ENCODE measurements at places on chromosomes 3 and 15.

- DNase-seq, result no peak
Measured at GRCh38 chr3:62615258-62615849, 242.0 kb upstream of the FEZF2 start.

DNA sequence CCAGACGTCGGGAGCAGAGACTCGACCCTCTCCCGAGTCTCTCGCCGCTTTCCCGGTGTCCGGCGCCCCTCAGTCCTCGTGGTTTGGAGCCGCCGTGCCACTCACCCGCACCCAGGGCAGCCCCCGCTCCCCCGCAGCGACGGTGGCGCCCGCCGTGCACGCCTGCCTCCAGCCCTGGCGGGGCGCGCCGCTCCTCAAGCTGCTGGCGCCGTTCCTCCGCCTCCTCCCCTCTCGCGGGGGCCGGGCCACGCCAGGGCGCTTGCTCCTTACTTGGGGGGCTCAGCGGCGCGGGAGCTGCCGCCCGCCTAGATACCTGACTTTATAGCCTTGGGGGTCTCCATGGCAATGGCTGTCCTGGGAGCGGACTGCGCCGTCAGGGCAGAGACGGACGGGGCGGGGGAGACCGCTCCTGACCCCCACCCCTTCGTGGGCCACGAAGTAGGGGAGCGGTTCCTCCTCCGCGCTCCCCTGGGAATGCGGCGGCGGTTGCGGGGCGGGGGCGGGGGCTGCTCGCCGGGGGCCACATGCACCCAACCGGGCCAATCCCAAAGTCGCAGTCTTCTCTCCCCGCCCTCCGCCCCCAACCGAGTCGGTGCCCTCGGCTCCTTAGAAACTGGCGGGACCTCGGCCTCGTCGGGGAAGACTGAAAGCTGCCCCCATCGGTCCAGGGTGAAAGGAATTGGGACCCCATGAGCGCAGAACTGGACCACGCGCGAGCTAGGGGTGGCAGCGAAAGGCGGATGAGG lies at the start of gene ANKRD63:
Gene ANKRD63 (minus strand): TSS at position 196 of the 746 bp plus-strand sequence. CDS start 478 bp downstream, outside the sequence.
- DNase-seq, result peak; percentile 16

GRCh38 chr3:38138349-38139190 lies at the start of gene MYD88:
MYD88 (plus strand) TSS chr3:38138661; CDS start chr3:38138701, 40 bp downstream.
- DNase-seq, result peak; percentile 78

DNA sequence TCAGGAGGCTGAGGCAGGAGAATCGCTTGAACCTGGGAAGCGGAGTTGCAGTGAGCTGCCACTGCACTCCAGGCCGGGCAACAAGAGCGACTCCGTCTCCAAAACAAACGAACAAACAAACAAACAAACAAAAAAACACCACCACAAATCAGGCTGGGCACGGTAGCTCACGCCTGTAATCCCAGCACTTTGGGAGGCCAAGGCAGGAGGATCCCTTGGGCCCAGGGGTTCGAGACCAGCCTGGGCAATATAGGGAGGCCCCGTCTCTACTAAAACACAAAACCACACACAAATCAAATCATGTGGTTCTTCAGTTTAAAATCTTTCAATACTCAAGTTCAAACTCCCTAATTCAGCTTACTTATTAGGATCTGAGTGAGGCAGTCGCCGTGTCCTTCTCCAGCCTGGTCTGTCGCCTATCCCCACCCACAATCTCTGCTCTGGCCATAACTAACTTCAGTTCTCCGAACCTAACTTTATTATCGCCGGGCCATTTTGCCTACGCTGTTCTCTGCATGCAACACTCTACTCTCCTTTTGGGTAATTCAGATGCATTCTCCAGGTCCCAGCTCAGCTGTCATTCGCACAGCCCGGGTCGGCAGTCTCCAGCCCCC lies 660 bp upstream of the RTF1 start:
- DNase-seq, result no peak

DNA sequence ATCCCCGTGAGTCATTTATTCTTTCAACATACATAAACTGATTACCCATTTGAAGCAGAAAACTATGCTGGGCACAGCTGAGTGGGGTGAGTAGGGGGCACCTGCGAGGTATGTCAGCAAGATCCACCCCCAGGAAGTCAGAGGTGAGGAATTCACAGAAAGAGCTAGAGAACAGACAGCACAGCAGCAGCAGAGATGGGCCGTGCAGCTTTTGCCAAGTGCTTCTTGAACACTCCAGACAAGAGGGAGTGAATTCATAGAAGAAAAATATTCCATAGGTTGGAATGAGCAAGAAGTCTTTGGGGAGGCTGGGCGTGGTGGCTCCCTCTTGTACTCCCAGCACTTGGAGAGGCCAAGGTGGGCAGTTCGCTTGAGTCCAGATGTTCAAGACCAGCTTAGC lies 9.4 kb upstream of the ADCY5 start:
- no peak for DNase-seq

GRCh38 chr15:99921101-99921500 lies 187.9 kb upstream of the LYSMD4 start:
- no peak for DNase-seq

- DNase-seq, result no peak
Measured at GRCh38 chr3:149419816-149420215, 42.4 kb upstream of the TM4SF1 start.

DNA sequence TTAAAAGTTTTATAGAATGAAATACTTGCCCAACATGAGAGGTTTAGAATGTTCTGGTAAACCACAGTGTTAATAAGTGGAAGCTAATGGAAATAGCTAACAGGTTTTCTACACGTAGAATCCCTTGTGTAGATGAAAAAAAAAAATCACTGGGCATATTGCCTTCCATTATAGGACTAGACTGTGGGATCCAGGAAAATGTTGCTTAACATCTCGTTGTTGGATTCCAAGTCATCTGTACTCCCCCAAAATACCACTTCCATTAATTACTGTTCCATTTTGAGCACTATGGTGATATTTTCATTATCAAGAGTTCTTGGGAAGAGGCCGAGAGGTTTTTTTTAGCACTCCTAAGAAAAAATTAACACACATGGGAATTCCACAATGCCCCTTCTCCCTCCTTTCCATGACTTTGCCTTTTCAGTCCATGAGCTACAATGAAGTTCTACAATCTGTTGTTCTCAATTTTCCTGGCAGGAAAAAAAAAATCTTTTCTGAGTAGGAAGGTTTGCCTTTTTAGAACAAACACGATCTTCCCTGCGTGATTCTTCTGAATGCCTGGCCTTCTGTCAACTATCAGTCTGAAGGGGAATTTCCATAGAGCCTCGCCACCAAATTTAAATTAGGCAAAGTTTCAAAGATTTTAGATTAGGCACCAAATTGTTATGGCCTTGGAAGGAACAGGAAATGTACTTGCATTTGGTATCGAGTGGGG lies 74.4 kb upstream of the CTDSPL start:
- DNase-seq, result no peak

- DNase-seq, result no peak
Measured at GRCh38 chr3:121096953-121097352, 188.9 kb downstream of the STXBP5L start.

DNA sequence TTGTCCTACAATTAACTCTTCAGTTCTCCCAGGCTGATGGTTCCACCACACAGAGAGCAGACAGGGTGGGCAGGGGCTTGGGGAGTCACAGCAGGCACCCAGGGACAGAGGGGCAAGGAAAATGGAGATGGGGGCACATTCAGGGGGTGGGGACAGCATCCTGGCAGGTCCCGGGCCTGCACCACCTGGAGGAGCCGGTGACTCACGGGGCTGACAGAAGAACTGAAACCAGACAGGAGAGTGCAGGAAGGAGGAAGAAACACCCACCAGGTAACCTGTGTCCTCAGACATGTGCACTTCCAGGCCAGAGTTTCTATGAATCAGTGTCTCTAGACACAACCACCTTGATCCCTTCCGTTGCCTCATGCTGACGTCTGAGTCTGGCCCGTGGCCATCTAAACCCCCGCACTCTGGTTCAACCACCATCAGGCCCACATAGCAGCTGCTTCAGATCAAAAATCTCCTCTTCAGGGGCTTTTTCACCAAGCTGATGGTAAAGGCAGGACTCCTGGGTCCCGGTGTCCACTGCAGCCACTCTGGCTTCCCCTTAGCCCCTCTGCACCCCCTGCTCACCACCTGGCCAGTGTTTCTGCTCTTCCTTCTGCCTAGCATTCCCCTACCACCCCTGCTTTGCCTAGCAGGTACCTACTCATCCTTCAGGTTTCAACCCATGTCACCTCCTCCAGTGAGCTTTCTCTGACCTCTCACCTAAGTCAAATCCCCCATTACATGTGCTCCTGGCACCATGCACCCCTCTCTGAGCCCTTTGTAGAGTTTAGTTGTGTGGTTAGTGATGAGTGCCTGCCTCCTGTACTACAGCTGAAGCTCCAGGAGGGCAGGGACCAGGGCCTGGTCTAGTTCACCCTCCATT lies 16.5 kb upstream of the CYP11A1 start:
- DNase-seq, result no peak

DNA sequence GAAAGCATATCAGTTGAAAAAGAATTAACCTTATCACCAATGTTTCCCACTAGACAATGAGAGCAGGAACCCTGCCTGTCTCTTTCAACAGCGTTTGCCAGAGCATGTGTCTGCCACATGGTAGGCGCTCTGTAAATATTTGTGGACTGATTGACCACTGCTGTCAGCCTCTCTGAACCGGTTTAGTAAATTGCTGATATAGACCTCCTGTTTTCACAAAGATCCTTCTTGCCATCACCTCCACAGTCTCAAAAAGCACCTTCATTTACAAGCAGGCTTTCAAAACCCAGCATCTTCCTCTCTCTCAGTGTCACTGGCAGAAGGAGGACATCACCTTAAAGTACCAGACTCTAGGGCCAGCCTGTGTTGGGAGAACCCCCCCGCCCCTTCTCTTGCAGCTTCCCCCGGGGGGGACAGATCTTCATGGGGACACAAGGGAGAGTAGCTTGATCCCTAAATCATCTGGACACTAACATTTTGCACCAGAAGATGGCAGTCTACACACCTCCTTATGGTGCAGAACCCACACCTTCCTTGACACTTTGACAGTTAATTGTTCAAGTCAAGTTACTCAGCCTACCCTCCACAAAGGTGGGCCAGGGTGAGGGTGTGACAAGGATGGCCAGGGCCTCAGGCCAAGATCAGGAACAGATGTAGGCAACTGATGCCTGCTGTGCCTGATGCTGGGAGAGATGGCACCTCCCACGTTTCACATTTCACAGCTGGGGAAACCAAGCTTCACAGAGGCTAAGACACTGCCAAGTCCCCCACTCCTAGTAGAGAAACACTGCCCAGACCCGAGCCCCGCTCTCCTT lies 37.8 kb upstream of the USP3 start:
- peak; percentile 63 for DNase-seq

GRCh38 chr3:180036092-180036670 lies 556 bp downstream of the PEX5L start:
- no peak for DNase-seq

DNA sequence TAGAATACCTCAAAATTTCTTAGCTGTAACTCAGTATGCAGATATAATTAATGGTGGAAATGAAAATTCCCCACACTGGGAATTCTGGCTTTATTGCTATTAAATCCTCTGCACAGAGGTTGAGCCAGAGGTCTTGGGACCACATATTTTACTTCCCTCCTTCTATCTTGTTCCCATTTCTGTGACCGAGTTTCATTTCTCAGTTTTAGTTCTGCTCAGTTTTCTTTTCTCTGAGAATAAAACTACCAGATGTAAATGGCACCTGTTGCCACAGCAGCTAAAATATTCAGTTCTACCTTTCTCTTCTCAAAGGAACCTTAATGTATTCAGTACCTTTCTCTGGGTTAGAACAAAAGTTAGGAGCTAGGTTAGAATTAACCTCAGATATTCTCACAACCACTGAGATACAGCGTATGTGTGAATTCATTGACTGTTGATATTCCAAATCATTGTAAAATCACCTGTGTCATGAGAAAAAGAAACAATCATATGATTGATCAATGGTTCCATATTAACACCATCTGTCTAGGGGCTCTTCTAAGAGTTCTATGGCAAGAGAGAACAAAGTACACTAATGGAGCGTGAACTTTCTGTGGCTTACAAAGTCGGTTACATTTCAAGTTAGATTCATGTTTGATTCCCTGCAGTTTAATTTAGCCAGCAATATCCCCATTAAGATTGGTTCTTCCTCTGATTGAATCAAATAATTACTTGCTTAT lies 374.1 kb downstream of the EFHB start:
- peak; percentile 11 for DNase-seq

GRCh38 chr15:93179072-93179471 lies 90.1 kb upstream of the RGMA start:
- DNase-seq, result no peak

DNA sequence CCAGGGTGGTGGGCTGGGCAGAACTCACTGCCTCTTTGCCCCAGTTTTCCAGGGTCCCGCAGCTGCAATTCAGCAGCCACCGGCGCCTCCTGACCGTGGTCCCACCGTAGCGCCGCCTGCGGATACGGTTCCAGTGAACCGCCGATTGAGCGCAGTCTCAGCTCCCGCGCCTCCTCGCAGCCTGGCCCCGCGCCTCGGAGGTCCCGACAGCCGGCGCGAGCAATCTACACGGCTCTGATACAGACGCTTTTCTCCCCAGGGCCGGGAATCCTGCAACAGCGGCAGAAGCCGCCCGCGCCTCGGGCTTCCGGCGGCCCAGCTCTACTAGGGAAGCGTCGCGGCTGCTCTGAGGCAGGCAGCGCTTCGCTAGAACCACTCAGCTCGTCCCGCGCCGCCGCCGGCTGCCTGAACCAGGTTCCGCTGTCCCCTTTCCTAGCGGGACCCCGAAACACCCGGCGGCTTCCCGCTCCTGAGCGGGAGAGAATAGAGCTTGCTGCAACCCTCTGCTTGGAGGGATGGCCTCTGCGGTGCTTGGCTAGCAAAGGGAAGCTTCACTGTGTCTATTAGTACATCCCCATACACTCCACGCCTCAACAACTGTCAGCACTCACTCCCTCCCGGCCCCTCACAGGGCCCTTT lies 3.1 kb downstream of the FOXL2NB start:
- peak; percentile 52 for DNase-seq

DNA sequence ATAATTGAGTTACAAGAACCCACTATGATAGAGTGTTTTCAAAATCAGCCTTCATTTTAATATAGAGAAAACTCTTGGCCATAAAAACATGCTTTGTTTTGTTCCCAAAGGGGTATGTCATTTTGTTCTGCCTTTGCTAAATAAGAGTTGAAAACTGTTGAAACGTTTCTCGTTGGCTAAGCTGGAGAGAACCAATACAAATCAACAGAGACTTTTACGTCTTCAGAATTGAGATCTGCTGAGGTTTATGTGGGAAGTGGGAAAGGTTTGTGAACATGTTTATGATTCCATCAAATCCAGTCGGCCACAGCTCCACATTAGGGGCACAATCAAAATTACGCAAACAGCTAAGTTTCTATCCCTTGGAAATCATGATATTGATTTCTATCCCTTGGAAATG lies 102.0 kb downstream of the IGF2BP2 start:
- no peak for DNase-seq

DNA sequence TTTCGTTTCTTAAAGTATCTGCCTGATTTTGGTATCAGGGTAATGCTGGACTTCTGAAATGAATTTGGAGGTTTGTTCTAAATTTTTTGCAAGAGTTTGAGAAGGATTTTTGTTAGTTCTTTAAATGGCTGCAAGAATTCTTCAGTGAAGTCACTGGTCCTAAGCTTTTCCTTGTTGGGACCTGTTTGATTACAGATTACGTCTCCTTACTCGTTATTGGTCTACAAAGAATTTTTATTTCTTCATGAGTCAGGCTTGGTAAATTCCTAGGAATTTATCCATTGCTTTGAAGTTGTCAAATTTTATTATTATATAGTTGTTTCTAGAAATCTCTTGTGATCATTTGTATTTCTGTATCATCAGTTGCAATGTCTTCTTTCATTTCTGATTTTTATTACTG lies 196.0 kb downstream of the DPH6 start:
- no peak for DNase-seq

- no peak for DNase-seq
Measured at GRCh38 chr3:18189282-18190050, 235.7 kb downstream of the SATB1 start.

- DNase-seq, result no peak
Measured at GRCh38 chr3:119745942-119746341, 36.0 kb upstream of the NR1I2 start.

Data from Kasumi-1 (cell line).